ENCODE measurements at places on chromosomes 6 and 20. TPM values are rescaled to one million over a fixed set of nuclear protein-coding genes. Genes with fewer than 3 reads are reported as not detected.

DNA sequence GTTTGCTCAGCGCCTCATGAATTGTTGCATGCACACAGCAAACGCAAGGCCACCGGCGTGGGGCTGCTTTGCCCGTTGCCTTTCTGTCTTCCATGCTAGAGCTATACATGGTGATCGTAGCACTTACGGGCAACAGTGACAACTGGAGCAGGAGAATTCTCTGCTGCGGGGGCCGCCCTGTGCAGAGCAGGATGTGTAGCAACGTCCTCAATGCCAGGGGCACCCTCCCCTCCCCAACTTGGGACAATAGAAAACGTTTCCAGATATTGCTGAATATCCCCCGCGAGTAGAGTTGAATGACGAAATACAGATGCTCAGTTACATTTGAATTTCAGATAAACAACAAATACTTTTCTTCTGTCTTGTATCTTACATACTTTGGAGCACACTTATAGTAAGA, 198.7 kb downstream of the TFAP2C start:
- DNase-seq, result no peak

DNA sequence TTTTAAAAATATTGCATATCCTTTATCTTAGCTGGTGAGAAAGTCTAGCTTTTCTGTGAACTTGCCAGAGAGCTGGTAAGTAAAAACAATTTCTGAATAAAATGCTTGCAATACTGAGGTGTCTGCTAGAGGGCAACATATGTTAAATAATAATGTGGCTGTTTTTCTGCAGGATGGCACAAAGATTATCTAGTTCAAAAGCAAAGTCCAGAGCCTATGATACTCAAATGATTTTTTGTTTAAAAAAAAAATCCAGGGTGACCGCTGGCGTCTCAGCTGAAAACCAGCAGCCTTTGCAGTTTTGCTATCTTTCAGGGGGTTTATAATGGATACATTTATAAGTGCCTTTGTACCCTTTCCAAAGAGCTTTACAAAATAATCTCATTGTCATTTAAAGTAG, 194.9 kb downstream of the PHACTR1 start:
- DNase-seq, result no peak

- no peak for DNase-seq
These were observed 1.4 kb upstream of the ULBP3 start for GRCh38 chr6:150070236-150070818.

- peak; percentile 61 for DNase-seq
These were observed 591 bp downstream of the IBTK start for GRCh38 chr6:82246802-82247504.

- peak; percentile 25 for DNase-seq
These were observed 28.4 kb upstream of the FRMD1 start for GRCh38 chr6:168107191-168107983.

MAS1 gene
- total RNA-seq, result not detected

All from aorta (tissue), 5 donors.